ENCODE measurements at places on chromosomes 3 and 15. TPM values are rescaled to one million over a fixed set of nuclear protein-coding genes. Genes with fewer than 3 reads are reported as not detected.

The PIERCE2 gene
- total RNA-seq, result 4.8 TPM

The SLC28A1 gene
- 0.04 TPM for total RNA-seq

The PRR23B gene
- total RNA-seq, result not detected

The EXOSC7 gene
- 43.6 TPM for total RNA-seq

The ITIH1 gene
- total RNA-seq, result not detected

The CCDC39 gene
- not detected for total RNA-seq

The LDHAL6B gene
- total RNA-seq, result not detected

The PLSCR4 gene
- 7.3 TPM for total RNA-seq

The NR1I2 gene
- total RNA-seq, result not detected

The DUOXA2 gene
- total RNA-seq, result not detected

The MEX3B gene
- 2.9 TPM for total RNA-seq

Data from A549 treated with dexamethasone at 1 μM for 4 hours (cell line).